Stimulated activated CD8-positive, alpha-beta memory T cell treated with anti-CD3 and anti-CD28 coated beads, Interleukin-4, amount 100 ng/mL, for 1 hour (primary cell): ENCODE measurements at places on chromosomes 3 and 15.

DNA sequence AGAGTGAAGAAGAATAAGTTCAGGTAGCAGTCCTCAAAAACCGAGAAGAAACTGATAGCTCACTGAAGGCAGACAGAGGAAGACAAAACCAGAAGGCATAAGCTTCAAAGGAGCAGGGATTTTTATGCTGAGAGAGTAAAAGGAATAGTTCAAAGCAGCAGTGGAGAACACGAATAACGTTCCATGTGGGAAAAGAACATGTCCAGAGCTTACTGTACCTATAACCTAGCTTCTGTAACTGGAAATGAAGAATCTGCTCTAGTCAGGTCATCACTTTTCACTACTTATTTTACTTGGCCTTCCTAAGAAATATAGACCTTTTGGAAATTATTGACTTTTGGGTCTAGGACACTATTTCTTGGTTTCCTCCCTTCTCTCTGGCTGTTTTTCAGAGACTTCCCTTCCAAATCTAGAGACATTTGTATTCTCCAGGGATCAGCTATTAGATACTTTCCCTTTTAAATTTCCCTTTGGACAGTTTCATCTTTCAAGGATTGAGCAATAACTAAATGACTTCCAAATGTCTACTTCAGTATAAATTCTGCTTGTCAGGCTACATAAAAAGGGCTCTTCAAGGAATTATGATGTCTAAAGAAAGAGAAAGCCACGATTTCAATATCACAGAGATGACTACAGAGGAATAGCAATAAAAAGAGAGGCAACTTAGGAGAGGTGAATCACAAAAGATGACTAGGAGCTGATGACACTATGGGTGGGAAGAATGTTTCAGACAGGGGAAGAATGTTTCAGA is 46.7 kb downstream of the UBE3A start:
- no peak for DNase-seq

GRCh38 chr3:153649286-153649839 is 471.8 kb upstream of the ARHGEF26 start:
- DNase-seq = no peak

- DNase-seq = no peak
Observed at GRCh38 chr3:19799887-19800286, 134.1 kb downstream of the EFHB start.

DNA sequence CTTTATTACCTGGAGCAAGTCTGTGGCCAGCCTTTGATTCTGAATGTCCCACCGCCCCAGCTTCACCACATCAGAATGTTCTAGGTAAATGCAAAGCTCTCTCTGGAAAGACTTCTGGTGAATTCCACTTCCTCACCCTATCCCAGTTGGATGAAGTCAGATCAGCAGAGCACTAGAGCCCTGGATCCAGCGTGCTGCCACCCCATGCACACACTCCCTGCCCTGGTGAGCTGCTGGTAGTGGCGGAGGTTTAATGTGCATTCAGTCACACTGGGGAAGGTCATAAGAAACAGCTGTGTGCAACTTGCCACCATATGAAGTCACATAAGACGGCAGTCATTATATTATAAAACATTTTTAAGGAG is 16.3 kb upstream of the SLC41A3 start:
- DNase-seq = no peak

GRCh38 chr3:65078748-65079147 is 390.9 kb upstream of the ADAMTS9 start:
- DNase-seq = no peak
